ENCODE measurements at places on chromosomes 16 and 17. TPM values are rescaled to one million over a fixed set of nuclear protein-coding genes. Genes with fewer than 3 reads are reported as not detected.

NLRC3 gene
- 0.23 TPM for total RNA-seq

GRCh38 chr17:81066072-81066471 lies 31.1 kb downstream of the BAIAP2 start:
- no peaks in the 10 kb centered on the region for H3K27me3 ChIP-seq
- DNase-seq, result no peak
- peaks cover 37% of the 10 kb centered on the region for H3K4me1 ChIP-seq
- H3K27ac ChIP-seq, result no peak overlapping the region
- H3K4me3 ChIP-seq, result no peak overlapping the region

SLC47A1 gene
- 0.17 TPM for total RNA-seq

GRCh38 chr16:1045310-1045992 lies 27.1 kb upstream of the SSTR5 start:
- no peak overlapping the region for H3K27ac ChIP-seq
- DNase-seq, result no peak
- H3K4me1 ChIP-seq, result no peaks in the 10 kb centered on the region
- no peak overlapping the region for H3K4me3 ChIP-seq

DNA sequence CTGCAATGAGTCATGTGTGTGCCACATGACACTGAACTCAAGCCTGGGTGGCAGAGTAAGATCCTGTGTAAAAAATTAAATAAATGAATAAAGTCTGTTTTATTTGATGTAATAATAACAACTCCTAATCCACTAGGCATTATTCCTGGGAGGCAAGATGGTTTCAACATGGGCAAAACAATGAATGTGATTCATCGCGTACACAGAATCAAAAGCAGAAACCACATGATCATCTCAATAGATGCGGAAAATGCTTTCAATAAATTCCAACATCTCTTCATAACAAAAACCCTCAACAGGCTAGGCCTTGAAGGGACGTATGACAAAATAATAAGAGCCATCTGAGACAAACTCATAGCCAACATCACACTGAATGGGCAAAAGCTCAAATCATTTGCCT lies 195.4 kb downstream of the CDH11 start:
- H3K4me1 ChIP-seq, result no peaks in the 10 kb centered on the region
- H3K4me3 ChIP-seq, result no peak overlapping the region
- DNase-seq, result no peak

DNA sequence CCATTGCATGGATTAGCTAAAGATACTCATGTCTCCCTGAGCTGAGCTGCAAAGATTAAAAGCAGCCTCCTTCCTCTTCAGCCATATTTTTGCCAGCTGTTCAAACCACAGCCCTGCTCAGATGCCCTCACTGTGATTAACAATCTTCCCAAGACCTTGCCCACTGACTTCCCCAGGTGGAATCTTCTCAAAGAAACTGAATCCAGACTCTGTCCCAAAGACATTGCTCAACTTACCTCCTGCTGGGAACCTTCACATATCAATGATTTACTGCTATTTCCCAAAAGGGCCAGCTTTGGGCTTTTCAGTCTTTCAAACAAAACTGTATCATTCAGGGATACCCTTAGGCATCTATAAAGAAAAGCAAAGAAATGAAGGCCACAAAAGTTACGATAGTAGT lies 9.2 kb downstream of the C17orf67 start:
- H3K36me3 ChIP-seq, result no peaks in the 10 kb centered on the region
- H3K4me3 ChIP-seq, result no peak overlapping the region
- no peak overlapping the region for H3K27ac ChIP-seq
- DNase-seq, result no peak

- no peaks in the 10 kb centered on the region for H3K36me3 ChIP-seq
- H3K27ac ChIP-seq, result peak overlapping the region; percentile 76
- peak; percentile 84 for DNase-seq
- no peak overlapping the region for H3K4me3 ChIP-seq
These were observed 14.2 kb upstream of the HAPSTR1 start for GRCh38 chr16:9077091-9077809.

DNA sequence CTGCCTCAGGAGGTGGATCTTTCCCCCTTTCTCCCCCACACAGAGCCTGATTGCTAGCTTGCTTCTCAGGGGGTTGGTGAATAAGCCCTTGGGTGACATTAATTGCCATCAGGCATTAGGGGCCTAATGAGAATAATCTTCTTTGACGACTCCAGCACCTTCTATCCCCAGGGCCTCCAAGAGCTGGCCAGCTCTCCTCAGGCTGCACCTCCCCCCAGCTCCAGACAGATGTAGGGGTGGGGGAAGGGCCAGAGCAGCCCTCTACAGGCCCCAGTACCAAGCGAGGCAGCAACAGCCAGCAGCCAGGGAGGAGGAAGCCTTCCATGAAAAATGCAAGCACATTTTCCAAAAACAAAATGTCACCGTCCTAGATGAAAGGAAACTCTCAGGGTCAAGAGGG lies 1.4 kb upstream of the TMEM132E start:
- H3K4me1 ChIP-seq, result peaks cover 8% of the 10 kb centered on the region
- no peak for DNase-seq
- no peak overlapping the region for H3K4me3 ChIP-seq
- H3K36me3 ChIP-seq, result no peaks in the 10 kb centered on the region
- no peak overlapping the region for H3K27ac ChIP-seq

- no peak for DNase-seq
- H3K4me1 ChIP-seq, result no peaks in the 10 kb centered on the region
- H3K36me3 ChIP-seq, result no peaks in the 10 kb centered on the region
- no peak overlapping the region for H3K4me3 ChIP-seq
- H3K27me3 ChIP-seq, result peaks cover 3% of the 10 kb centered on the region
These were observed 38.5 kb upstream of the NKD1 start for GRCh38 chr16:50509521-50510341.

GRCh38 chr17:40956401-40957254 lies 10.1 kb downstream of the KRT39 start:
- peaks cover 54% of the 10 kb centered on the region for H3K4me1 ChIP-seq
- no peak overlapping the region for H3K4me3 ChIP-seq
- no peaks in the 10 kb centered on the region for H3K36me3 ChIP-seq
- peak overlapping the region; percentile 92 for H3K27ac ChIP-seq
- DNase-seq, result peak; percentile 100

- no peak overlapping the region for H3K27ac ChIP-seq
- H3K4me1 ChIP-seq, result no peaks in the 10 kb centered on the region
- peaks cover 29% of the 10 kb centered on the region for H3K27me3 ChIP-seq
- peak; percentile 16 for DNase-seq
- H3K4me3 ChIP-seq, result no peak overlapping the region
These were observed 21.7 kb downstream of the G6PC1 start for GRCh38 chr17:42922294-42922693.

DNA sequence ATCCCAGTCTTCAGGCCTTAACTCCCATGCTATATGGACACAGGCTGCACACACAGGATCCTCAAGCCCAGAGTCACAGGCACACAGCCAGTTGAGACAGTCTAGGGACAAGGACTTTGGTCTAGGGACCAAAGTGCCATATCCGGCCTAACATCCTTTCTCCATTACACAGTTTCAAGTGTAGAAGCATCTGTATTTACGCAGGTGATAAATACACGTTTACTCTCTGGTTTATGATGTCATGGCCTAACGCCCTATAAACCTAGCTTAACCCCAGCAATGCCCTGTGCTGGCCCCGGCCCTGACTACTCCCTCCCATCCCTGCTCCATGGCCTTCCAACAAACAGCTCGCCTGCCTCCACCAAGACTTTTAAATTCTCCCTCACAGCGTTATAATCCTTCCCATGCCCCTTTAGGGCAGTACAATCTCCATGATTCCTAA lies 17.1 kb downstream of the CUEDC1 start:
- no peaks in the 10 kb centered on the region for H3K27me3 ChIP-seq
- no peak for DNase-seq
- no peaks in the 10 kb centered on the region for H3K36me3 ChIP-seq
- H3K27ac ChIP-seq, result no peak overlapping the region
- H3K4me3 ChIP-seq, result no peak overlapping the region

PPL gene
- 5.8 TPM for total RNA-seq

GRCh38 chr17:27585792-27586191 lies 45.2 kb upstream of the LGALS9 start:
- no peaks in the 10 kb centered on the region for H3K27me3 ChIP-seq
- peaks cover 19% of the 10 kb centered on the region for H3K4me1 ChIP-seq
- no peak overlapping the region for H3K4me3 ChIP-seq
- peak overlapping the region; percentile 92 for H3K27ac ChIP-seq

DNA sequence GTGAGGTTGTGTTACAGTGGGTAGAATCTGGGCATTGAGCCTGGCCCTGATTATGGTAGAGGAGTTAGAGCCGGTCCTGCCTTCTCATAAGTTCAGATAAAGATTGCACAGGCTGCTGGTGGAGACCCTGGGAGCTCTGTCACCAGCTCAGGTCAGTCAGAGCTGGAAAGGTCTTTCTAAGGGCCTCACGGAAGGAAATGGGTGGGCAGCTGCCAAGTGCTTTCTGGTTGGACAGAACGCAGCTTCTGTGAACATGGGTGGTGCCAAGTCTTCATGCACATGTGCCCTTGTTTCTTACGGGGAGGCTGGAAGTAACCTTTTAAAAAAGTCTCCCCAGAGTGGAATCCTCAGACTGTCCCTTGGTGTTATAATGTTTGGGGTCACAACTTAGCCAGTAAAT lies 14.9 kb downstream of the ALKBH5 start:
- no peak for DNase-seq
- no peak overlapping the region for H3K4me3 ChIP-seq
- H3K27ac ChIP-seq, result no peak overlapping the region
- H3K36me3 ChIP-seq, result peaks cover 44% of the 10 kb centered on the region

DNA sequence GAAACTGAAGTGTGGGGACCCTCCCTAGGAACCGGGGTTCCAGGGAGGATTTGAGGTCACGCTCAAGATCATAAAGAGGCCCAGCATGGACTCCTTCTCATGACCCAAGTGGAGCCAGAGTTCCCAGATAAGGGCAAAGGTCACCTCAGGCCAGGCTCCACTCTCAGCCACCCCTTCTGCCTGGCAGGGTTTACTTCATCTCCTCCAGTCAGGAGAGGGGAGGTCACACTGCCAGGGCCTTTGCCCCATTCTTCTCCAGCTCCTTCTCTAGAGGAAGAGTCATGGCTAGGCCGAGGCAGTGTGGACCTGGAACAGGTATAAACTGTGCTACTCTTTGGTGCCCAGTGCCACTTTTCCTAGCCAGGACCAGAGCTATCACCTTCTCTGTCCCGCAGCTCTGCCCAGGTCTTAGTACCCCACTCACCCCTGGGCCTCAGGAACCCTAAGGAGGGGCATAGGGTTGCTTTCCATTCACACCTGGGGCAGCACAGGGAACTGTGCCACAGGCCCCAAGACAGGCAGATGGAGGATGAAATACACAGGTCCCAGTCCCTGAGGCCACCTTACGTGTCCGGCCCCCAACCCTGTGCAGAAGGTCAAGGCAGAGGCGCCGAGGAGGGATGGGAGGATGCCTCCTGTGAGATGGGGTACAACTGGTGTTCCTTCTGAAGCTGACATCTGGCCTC lies 879 bp upstream of the ACSF2 start:
- H3K36me3 ChIP-seq, result no peaks in the 10 kb centered on the region
- no peak for DNase-seq
- peaks cover 27% of the 10 kb centered on the region for H3K4me1 ChIP-seq

CDH15 gene
- total RNA-seq, result 0.17 TPM

GRCh38 chr16:66507731-66508239 lies 42.1 kb downstream of the TK2 start:
- DNase-seq, result no peak
- no peak overlapping the region for H3K4me3 ChIP-seq
- H3K27ac ChIP-seq, result no peak overlapping the region
- H3K36me3 ChIP-seq, result no peaks in the 10 kb centered on the region
- H3K27me3 ChIP-seq, result no peaks in the 10 kb centered on the region

TEX19 gene
- total RNA-seq, result not detected

KRT9 gene
- total RNA-seq, result 0.09 TPM

DNA sequence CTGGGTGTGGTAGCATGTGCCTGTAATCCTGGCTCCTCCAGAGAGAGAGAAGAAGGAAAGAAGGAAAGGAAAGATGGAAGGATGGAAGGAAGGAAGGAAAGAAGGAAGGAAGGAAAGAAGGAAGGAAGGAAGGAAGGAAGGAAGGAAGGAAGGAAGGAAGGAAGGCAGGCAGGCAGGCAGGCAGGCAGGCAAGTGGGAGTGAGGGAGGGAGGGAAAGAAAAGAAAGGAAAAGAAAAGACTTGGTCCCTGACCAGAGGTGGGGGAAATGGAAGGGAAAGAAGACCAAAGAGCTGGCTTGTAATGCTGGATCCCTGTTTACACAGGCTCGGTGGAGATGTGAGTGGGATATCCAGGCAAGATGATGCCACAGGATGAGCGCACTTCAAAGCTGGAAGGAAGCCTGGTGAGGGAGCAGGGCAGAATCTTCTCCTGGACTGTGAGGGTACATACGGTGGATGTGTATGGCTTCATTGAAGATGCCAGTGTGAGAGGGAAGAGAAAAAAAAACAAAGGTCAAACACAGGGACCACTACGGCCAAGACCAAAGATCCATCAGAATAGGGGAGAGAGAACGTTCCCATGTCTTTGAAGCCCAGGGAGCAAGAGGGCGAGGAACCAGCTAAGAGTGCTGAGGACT lies 2.1 kb downstream of the CES1 start:
- no peak for DNase-seq
- H3K27ac ChIP-seq, result no peak overlapping the region
- no peak overlapping the region for H3K4me3 ChIP-seq
- H3K36me3 ChIP-seq, result no peaks in the 10 kb centered on the region

GRCh38 chr16:17451843-17452242 lies 18.9 kb downstream of the XYLT1 start:
- peaks cover 8% of the 10 kb centered on the region for H3K4me1 ChIP-seq
- peaks cover 4% of the 10 kb centered on the region for H3K36me3 ChIP-seq
- no peak overlapping the region for H3K27ac ChIP-seq
- no peak for DNase-seq

CSH2 gene
- total RNA-seq, result 4.3 TPM

GRCh38 chr16:1264345-1265089 lies 8.6 kb downstream of the TPSD1 start:
- H3K4me1 ChIP-seq, result no peaks in the 10 kb centered on the region
- peaks cover 21% of the 10 kb centered on the region for H3K27me3 ChIP-seq
- DNase-seq, result no peak
- no peak overlapping the region for H3K27ac ChIP-seq

SEZ6 gene
- total RNA-seq, result not detected

DNA sequence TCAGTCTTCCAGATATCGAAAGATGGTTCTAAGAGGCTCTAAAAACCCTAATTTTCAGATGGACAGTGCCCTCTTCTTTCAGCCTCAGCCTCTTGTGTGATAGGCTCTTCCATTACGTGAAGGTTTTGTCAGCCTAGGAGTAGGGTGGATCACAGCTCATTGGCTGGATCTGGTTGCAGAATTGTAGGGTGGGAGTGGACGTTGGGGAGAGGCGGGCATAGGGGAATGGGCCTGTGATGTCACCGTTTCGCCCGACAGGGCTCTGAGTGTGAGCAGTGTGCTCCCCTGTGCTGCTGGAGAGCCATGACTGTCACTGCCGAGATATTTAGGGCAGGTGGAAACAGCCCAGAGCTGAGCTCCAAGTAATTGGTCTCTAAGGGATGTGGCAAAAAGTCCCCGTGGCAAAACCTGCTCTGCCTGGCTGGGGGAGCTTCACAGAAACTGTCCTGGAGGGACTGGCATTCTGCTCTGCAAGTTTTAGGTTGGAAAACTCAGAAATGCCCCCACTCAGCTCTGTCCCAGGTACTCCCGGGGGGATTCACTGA lies 6.2 kb upstream of the WFIKKN1 start:
- H3K27me3 ChIP-seq, result no peaks in the 10 kb centered on the region
- H3K36me3 ChIP-seq, result no peaks in the 10 kb centered on the region
- H3K4me3 ChIP-seq, result no peak overlapping the region
- no peak for DNase-seq
- H3K4me1 ChIP-seq, result peaks cover 29% of the 10 kb centered on the region
- H3K27ac ChIP-seq, result no peak overlapping the region

KRT23 gene
- total RNA-seq, result not detected

- H3K36me3 ChIP-seq, result no peaks in the 10 kb centered on the region
- H3K4me1 ChIP-seq, result peaks cover 16% of the 10 kb centered on the region
- peak; percentile 91 for DNase-seq
- H3K27me3 ChIP-seq, result no peaks in the 10 kb centered on the region
These were observed 118.6 kb downstream of the PRKCA start for GRCh38 chr17:66420961-66421371.

All from astrocyte (in vitro differentiated cells and primary cell).